Hematopoietic multipotent progenitor cell (in vitro differentiated cells): ENCODE measurements at places on chromosomes 11 and 22.

DNA sequence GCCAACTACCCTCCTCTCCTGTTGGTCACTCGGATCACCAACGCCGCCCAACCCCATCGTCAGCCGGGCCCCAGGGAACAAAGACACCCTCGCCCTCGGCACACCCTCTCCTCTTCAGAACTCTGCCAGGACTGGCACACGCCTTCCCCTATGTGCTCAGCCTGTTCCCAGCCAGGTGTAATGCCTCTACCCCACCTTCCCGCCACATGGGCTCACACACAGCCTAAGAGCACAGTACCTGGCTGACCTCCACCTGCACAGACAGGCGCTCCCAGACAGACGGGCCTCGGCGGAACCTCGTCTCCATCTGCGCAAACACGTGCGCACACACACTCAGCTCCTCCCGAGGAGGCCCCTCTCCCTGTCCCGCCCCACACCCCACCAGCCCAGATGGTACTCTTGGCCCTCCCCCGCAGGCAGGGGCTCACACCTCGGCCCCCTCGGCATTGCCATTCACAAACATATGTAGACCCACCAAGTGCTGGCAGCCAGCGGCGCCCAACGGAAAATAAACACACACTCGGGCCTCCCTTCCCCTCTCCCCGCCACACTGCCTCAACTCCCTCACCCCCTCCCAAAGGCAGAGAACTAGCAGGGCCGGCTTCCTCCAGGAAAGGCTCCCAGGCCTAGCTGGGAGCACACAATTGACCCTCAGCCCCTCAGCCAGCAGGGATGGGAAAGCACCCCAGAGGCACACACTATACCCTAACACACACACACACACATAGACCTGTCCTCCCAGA is 8.5 kb downstream of the ELFN2 start:
- DNase-seq = no peak

- DNase-seq = no peak
Measured at GRCh38 chr11:95148938-95149337, 59.3 kb downstream of the ENDOD1 start.

DNA sequence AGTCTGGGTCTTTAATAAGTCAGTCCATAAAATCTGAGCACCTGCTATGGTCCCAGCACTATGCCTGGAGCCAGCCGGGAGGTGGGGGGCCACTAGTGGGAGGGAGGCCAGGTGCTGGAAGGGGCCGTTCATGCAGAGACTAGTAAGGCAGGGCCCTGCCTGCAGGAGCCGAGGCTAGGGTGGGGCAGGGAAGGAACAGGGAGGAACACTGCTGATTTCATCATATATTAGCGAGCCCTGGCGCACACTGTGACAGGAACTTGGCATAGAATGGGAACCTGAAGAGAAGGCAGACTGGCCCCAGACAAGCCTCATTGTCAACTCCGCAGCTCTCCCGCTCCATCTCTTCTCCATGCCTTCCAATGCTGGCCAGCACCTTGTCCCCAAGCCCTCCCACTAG is 7.1 kb downstream of the VSIG10L2 start:
- no peak for DNase-seq

GRCh38 chr11:35529971-35530495 is 4.6 kb upstream of the PAMR1 start:
- DNase-seq = no peak

DNA sequence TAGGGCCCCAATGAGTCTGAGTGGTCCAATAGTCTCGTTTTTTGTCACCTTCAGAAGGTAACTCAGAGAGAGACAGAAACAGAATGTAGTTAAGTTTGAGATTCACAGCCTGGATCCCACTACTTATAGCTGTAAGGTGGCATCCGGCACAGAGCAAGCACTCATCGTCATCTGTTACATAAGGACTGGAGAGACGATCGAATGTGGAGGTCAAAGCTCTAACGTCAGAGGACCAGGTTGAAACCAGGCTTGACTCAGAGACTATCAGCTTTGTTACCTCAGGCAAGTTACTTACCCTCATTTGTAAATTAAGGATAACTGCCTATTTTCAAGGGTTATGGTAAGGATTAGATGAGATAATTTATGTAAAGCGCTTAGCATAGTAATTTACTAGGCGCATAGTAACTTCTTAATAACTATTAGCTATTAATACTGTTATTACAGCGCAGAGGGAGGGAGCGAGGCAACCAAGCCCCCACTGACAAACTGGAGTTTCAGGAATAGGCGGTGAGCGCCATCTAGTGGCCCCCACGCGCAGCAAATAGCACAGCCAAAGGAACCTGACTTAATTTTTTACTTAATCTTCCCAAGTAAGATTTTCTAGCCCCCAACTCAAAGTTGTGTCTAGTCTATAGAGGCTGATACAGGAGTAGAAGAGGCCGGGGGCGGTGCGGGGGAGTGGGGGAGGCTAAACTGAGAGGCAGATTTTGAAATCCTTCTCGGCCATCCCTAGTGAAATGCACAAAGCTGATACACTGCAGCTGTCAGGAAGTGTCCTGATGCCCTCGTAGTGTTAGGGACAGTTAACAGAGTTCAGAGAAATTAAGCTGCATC is 29.0 kb upstream of the API5 start:
- peak; percentile 19 for DNase-seq

DNA sequence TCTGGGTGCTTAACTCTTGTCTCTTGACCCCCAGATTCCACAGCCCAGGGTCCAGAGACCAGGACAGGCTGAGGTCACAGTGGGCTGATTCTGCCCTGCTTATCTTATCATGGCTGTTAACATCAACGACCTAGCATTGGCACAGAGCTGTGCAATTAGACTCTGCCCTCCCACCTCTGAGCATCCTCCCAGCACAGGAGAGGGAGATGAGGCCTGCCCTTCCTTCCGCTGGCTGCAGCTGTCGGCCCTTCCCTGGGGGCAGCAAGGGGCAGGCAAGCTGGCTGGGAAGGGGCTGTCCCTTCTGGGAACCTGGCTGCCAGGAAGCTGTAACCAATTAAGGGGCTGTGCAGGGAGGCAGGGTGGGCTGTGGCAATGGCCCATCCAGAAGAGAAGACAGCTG is 22.5 kb downstream of the LRRC10B start:
- no peak for DNase-seq

- no peak for DNase-seq
Measured at GRCh38 chr11:105202422-105202821, 62.9 kb upstream of the CARD18 start.

DNA sequence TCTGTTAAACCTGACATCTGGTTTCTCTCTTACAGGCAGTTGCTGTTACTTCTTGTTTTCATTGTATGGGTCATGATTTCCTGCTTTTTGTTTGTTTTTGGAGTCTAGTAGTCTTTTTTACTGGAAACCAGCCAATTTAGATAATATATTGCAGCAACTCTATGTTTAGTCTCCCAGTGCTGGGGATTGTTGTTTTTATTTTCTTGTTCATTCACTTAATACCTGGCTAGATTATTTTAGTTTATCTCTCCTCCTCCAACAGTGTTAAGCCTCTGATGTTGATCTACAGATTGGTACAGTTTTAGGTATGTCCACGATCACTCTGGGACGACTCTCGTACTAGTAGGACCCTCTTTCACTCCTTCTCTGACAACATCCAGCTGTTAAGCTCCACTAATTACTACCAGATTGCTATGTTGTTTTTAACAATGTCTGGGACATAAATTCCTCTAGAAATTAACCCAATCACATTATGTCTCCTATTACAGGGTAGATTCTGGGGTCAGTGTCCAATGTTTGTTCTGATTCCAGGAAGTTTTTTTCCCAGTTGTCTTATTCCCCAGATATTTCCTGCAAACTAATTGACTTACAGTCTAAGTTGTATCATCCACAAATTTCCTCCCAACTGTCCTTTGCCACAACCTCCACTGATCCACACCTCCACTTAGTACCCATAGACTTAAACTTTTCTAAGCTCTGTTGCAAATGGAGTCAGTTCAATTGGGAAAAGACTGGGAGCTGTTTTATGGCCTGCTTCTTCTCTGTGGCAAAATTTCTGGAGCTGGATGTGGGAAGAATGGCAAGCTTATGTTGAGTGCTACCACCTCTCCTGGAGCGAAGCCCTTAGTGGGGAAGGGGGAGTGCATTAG is 1280.6 kb upstream of the CNTN5 start:
- DNase-seq = no peak

- DNase-seq = no peak
Measured at GRCh38 chr11:34941688-34942087, 25.3 kb downstream of the PDHX start.

- DNase-seq = no peak
Measured at GRCh38 chr11:8638300-8638699, 44.2 kb downstream of the TRIM66 start.

- no peak for DNase-seq
Measured at GRCh38 chr11:83456075-83456474, 169.9 kb upstream of the CCDC90B start.

GRCh38 chr11:3164138-3164551 is 965 bp downstream of the OSBPL5 start:
- DNase-seq = no peak

DNA sequence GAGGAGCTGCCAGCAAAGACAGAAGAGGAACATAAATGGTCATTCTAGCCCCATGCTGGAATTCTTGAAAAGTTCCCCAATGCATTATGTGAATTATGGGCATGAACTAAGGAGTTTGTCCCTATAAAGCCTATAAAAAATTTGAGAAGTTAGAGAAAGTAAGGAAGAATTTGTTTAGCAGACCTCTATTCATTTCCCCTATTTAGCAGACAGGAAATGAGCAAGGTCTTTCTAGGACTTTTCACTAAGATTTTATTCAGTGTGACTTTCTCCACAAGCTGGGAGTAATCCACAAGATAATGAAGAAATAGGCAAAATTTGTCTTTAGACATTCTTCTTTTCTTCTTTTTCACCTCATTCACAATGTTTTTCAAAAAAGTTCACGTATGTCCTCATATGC is 20.0 kb downstream of the PRRG4 start:
- peak; percentile 3 for DNase-seq

DNA sequence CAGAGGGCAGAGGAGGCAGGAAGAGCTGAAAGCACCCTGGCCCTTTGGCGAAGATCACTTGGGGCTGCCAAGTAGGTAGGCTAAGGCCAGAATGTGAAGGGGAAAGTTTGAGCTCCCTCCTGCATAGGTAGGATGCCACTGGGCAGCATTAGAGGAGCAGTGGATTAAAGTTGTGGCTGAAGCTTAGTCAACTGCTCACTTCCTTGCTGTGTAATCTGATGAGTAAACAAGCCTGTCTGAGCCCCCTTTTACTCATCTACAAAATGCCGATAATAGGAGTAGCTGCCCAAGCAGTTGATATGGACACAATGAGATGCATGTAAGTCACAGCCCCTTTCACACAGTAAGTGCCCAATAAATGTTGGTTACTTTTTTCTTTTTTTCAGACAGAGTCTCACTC is 216.4 kb downstream of the MN1 start:
- no peak for DNase-seq

- no peak for DNase-seq
Measured at GRCh38 chr11:68273026-68273738, 1.4 kb upstream of the C11orf24 start.

GRCh38 chr11:44927174-44927661 is 23.5 kb downstream of the TP53I11 start:
- peak; percentile 48 for DNase-seq

GRCh38 chr11:91795139-91795887 is 429.3 kb upstream of the FAT3 start:
- no peak for DNase-seq

DNA sequence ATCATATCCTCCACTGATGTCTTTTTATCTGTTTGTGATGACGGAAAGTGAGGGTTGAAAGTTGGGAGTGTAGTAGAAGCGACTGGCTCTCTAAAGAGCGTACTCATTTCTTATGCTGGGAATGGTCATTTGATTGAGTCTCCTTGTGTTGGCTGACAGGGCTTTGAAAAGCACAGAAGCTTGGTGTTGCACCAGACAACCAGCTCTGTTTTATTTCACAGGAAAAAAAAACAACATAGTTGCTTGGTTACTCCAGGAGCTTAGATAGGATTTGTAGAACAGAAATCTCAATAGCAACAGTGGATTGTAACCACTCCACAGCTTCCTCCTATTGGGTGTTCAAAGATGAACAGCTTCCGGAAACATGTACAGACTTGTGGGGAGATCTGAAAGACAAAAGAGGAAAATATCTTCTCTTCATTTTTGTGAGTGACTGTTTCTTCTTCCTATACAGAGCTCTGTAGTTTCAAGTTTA is 2.7 kb downstream of the RBM14 start:
- peak; percentile 64 for DNase-seq

- no peak for DNase-seq
Measured at GRCh38 chr11:78318321-78319114, 99.1 kb downstream of the GAB2 start.

- no peak for DNase-seq
Measured at GRCh38 chr11:614623-615503, 887 bp downstream of the IRF7 start.

DNA sequence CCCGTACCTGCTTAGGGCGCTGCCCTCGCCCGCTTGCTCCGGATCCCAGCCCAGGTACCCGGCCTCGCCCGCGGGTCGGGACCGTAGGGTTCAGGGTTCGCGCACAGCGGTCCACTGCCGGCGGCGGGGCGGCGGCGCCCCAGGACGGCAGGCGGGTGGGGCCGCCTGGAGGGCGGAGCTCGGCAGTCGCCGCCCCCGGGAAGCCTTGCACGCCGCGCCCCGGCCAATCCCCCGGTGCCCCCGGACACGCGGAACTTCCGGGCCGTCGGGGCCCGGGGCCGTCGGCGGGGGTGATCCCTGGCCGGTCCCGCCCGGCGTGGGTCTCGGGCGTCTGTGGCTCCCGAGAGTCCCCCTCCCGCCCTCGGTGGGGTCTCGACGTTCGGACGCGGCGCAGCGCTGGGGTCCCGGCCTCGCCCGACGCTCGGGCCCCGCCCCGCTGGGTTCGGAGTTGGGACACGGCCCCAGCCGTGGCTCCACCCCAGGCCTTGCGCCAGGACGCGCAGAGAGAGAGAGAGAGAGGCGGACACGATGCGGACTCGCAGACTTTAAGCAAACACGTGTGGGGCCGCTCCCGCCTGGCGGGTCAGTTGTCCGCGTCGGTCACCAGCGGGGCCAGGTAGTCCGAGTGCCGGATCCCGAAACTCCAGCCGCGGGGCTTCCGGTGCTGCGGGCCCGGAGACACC is at the start of gene TYMP:
TSS of gene TYMP (minus strand) at position 116 of the 683 bp plus-strand sequence. CDS start 303 bp downstream, outside the sequence.
- DNase-seq = no peak

DNA sequence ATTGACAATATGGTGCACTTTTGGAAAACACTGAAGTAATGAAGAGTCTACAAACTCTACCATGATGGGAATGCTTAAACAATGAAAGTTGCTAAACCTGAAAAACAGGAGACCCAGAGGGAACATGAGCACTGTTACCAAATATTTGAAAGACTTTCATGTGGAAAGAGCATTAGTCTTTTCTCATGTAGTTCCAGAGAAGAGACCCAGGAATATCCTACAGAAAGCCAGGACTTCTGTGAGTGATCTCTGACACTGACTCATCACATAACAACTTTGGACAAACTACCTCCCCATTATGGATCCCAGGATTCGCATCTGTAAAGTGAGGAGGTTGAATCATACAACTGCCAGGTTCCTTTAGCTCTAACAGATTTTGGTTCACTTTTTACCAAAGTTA is 62.2 kb downstream of the FAM181B start:
- no peak for DNase-seq

- no peak for DNase-seq
Measured at GRCh38 chr11:28528217-28528616, 420.0 kb downstream of the METTL15 start.
